ENCODE measurements at places on chromosomes 11 and 22.

- DNase-seq: no peak
Measured at GRCh38 chr22:27621486-27622070, 180.0 kb downstream of the MN1 start.

DNA sequence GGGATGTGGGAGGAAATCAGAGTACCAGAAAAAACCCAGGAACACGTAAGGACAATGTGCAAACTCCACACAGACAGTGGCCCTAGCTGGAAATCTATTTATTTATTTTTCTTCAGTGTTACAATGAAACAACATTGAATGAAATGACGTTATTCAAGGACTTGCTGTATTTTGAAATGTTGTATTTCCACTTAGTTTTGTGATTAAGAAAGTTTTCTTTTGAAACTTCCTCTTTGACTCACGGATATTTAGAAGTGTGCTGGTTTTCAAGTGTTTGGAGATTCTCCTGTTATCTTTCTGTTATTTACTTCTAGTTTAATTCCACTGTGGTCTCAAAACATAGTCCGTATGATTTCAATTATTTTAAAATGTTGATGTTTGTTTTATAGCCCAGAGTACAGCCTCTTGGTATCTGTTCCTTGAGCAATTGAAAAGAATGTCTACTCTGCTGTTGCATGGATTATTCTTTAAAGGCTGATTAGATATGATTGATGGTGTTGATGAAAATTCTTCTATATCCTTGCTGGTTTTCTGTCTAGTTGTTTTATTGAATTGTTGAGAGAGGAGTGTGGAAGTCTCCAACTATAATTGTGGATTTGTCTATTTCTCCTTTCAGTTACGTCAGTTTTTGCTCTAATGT lies 141.0 kb downstream of the ARHGAP20 start:
- no peak for DNase-seq

- DNase-seq: no peak
Measured at GRCh38 chr11:26841818-26842473, 120.1 kb upstream of the SLC5A12 start.

GRCh38 chr11:2143799-2144543 lies 4.8 kb upstream of the IGF2 start:
- DNase-seq: no peak

GRCh38 chr11:115244758-115245157 lies 259.5 kb downstream of the CADM1 start:
- no peak for DNase-seq

DNA sequence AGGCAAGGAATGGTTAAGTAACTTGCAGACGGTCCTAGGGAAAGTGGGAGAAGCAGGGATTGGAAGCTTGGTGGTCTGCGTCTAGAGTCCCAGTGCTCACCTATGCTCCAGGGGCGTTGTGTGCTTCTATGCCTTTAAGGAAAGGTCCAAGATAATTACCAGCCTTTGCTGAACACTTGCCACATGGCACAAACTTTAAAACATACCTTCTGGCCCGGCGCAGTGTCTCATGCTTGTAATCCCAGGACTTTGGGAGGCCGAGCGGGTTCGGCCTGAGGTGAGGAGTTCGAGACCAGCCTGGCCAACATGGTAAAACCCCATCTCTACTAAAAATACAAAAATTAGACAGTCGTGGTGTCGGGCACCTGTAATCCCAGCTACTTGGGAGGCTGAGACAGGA lies 2.3 kb downstream of the POLDIP3 start:
- DNase-seq: no peak

DNA sequence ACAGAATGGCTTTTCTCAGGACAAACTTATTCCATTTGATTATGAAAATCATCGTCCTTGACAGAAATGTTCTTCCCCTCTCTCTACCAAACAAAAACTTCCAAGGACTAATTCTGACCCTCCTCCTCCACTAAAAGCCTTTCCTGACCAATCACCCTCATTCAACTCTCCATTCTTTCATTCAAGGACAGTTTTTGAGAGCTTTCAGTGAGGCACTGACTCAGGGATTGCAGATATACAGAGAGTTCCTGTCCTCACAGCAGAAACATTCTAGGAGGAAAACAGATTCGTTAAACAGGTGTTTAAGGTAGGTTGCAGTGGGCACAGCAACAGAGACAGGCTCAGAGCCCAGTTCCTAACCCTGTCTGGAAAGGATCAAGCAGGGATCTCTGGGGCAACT lies 41.5 kb downstream of the OR4D9 start:
- DNase-seq: no peak

- DNase-seq: no peak
Measured at GRCh38 chr11:15816260-15816871, 540.0 kb downstream of the SOX6 start.

DNA sequence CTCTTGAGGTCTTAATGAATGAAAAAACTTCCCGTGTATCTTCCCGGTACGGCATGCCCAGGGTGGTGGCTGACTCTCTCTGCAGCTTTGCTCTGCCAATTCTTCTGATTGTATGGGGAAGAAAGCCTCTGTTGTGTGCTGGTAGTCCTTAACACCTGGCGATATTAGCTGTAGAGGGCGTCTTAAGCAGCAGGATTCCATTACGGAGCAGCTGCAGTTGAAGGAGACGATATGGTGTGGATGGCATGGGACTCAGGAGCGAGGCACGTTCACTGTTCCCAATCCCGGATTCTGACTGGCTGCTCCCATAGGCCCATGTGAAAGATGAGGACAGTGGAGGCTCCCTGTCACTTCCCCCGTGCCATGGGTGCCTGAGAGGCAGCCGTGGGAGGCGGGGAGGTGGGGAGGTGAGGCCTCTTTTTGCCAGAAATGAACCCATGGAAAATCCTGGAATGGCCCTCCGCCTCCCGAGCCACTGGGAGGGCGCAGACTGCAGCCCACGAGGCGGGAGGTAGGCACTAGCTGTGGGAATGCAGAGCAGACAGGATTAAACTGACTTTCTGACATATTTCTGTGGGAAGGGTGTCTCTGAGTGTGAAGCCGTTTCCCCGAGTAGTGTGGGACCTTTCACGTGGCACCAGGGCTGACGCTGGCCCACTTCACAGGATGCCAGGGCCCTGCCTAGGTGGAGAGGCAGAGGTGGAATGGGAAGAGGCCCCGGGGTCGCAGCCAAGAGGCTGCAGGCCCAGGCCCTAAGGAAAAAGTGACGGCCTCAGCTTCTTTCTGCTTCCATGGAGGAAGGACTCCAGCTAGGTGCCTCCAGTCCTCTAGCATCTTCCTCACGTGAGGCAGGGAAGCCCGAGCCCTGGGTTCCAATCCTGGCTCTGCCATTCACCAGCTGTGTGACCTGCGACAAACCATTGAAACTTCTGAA lies 121.4 kb upstream of the CD82 start:
- DNase-seq: no peak

DNA sequence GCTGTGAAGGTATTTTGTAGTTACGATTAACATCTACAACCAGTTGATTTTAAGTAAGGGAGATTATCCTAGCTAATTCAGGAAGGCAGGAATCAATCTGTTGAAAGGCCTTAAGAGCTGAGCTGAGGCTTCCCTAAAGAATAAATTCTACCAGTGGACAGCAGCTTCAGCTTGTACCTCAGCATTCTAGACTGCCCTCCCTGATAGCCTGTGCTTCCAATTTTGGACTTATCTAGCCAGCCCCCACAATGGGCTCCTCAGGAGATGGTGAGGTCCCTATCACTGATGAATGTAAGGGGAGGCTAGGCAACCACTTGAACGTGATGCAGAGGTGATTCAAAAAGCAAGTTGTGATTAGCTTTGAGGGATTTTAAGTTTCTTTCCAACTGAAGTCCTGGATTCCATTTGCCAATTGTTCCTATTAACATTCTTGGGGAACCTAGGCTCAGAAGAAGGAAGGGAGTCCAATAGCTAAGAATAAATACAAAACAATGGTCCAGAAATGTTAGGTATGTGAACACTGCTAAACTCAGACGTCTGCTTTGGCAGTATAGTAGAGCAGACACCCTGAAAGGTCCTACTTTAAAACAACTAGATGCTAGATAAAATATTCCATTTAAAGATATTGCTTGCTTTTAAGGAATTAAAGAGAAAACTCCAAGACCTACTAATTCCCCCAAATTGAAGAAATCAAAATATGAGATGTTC lies 404.3 kb upstream of the TENM4 start:
- no peak for DNase-seq

DNA sequence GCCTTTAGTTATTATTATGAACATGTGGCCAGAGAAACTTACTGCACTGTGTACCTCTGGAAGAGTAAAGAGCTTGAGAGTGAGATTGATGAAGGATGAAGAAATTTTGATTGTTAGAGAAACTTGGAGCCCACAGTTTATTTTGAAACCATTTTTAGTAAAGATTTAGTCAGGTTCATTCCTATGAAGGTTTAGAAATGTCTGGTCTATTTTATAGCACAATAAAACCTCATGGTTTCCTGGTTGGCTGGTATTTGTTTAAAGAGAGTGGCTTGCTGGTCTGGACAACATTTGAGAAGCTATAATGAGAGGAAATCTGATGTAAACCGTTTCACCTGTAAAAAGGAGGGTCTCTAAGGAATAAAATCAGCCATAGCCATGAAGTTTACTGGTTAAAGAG lies 8.8 kb upstream of the PDE3B start:
- DNase-seq: no peak

GRCh38 chr11:122673701-122674100 lies 18.2 kb downstream of the UBASH3B start:
- DNase-seq: no peak

- DNase-seq: no peak
Measured at GRCh38 chr11:102313238-102313940, 3.9 kb upstream of the BIRC3 start.
